ENCODE measurements at places on chromosomes 2 and 18.

DNA sequence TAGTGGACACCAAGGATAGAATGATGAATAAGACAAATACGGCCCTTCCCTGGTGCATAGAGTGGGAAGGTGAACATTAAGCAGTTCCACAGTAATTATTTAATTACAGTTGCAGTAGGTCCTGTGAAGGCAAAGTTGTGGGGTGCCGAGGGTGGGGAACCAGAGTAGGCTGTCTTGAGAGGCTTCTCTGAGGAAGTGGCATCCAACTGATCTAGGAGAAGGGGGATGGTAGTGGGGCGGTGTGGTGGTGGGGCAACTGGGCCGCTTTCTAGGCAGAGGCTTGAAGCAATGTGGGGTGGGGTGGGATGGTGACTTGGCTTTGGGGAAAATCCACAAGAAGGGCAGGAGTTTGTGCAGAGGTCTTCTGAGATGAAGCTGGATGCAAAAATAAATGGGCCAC is 11.7 kb downstream of the ACSL3 start:
- no peak for DNase-seq

GRCh38 chr18:69469444-69469919 is 68.8 kb downstream of the DOK6 start:
- peak; percentile 18 for DNase-seq

DNA sequence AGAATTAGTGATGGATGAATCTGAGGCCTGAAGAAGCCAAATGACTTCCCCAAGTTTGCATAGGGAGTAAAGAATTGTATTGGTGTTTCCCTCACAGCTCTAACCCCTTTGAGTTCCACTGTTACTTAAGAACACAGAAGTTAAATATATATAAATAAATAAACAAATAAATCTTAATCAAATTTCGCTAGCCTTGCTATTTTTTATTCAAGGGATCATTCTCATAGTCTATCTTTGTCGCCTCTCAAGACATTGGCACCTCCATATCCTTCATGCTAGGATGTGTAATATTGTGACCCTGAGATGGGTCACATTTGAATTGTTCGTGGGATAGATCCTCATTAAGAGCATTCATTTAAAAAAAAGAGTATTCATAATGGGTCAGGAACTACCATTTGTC is 121.3 kb upstream of the HNMT start:
- no peak for DNase-seq

DNA sequence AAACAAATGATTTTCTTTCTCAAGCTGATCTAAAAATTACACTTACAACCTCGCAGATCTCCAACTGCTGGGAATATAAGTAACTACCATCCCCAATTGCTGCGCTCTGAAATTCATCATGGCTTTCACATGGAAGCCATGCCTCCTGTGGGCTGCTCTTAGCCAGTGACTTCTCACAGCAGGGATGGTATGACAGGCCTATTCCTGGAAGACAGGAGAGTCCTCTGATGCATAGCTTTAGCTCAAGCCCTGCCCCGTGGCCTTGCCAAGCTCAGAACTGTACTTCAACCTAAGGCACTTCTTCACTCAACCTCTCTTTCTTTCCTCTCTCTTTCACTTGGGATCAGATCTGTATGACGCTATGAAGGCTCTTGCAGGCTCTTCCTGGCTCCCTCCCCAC is 12.6 kb upstream of the ELAC1 start:
- DNase-seq = no peak

DNA sequence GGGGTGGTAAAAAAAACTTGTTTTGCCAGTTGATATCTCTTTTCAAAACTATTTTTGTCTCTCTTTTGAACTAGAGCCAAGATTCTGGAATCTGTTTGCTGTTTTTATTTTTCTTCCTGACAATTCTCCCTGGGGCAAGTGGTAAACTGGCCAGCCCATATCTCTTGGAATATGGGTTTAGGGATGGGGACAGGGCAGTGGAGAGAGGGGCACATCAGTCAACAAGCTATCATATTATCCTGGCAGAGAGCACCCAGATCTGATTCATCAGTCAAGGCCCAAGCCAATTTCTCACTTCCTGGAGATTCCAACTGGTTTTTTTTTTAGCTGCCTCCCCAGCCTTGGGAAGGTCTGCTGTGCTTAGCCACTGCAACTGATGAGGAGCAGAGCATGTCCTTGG is 52.3 kb downstream of the ARHGAP28 start:
- no peak for DNase-seq

- DNase-seq = no peak
Measured at GRCh38 chr2:236616031-236616430, 46.4 kb downstream of the ACKR3 start.

GRCh38 chr2:28292491-28292890 is 100.2 kb upstream of the FOSL2 start:
- no peak for DNase-seq

Data from T follicular helper cell (primary cell).